ENCODE measurements at places on chromosomes 3 and 15.

- no peak for DNase-seq
These were observed 10.4 kb upstream of the SEMA4B start for GRCh38 chr15:90190606-90191343.

- no peak for DNase-seq
These were observed 69.2 kb upstream of the CSTA start for GRCh38 chr3:122255757-122256439.

GRCh38 chr3:186670155-186670554, 4.3 kb downstream of the HRG start:
- no peak for DNase-seq

DNA sequence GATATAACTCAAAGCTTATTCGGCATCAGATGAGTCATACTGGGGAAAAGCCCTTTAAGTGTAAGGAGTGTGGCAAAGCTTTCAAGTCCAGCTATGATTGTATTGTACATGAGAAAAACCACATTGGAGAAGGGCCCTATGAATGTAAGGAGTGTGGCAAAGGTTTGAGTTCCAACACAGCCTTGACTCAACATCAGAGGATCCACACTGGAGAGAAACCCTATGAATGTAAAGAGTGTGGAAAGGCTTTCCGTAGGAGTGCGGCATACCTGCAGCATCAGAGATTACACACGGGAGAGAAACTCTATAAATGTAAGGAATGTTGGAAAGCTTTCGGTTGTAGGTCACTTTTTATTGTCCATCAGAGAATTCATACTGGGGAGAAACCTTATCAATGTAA, 7.5 kb downstream of the ZNF621 start:
- no peak for DNase-seq

All from activated T-cell treated with anti-CD3 and anti-CD28 coated beads for 24 hours (primary cell).